GM19239 (cell line): ENCODE measurements at places on chromosomes 5 and 9.

DNA sequence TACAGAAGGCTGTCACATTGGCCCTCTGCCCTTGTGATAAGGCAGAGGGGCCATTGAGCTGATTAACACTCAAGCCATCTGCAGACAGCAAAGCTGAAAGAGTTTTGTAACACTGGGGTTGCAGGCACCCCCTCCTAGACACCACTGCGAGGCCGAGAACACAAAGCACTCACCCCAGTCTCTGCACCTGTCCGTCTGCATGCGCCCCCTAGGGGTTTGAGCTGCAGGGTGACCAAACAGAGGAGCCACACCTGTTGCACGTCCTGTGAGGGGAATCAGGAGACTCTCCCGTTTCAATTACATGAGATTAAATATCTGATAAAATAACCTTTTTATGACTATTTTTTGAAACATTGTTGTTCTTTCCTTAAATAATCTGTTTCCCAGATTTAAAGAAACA is 1180.4 kb downstream of the CDH9 start:
- no peak for DNase-seq

DNA sequence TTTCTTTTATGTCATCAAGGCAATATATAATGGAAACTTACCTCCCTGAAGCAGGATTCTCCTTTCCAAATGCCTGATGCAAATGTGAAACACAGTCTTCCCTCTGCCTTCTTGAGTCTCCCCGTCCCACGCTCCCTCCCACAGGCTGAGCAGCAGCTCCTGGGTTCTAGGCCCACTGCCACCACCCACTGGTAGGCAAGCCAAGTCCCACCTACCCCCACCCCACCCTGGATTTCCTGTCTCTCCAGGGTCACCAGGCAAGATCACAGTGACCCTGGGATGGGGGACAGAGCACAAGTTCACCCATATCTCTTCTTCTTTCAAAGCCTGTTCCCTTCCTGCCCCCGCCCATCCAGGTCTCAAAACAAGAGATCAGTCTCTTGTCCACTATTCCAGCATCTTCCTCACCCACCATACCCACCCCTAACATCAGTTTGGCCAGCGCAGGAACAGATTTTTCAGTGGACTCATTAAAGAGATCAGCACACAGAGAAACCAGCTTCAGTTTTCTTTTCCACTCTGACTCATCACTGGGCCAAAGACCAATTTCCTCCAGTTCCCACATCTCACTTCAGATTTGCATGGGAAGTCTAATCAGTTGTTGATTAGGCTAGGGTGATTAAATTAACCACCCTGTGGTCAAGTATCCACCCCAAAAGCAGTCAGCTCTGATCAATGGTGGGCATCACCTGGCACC is 151.5 kb downstream of the ACTL7B start:
- DNase-seq, result no peak

DNA sequence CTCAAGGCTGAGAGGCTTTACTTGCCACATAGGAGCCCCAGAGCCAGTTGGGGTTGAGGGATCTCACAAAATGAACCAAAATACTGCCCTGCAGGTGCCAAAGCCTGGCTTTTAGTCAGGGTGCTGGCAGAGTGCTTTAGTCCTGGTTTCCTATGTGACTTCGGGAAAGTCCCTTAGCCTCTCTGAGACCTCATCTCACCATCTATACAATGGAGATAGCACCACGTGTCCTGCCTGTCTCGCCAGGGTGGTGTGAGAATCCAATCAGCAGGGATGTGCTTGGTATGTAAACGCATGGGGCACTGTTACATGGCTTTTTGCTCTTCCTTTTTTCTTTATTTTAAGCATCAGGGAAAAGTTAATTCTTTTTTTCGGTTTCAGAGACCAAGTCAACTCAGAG is 68.3 kb downstream of the SHB start:
- DNase-seq, result no peak

GRCh38 chr9:96126321-96126881 is 175.6 kb downstream of the HSD17B3 start:
- DNase-seq, result no peak

DNA sequence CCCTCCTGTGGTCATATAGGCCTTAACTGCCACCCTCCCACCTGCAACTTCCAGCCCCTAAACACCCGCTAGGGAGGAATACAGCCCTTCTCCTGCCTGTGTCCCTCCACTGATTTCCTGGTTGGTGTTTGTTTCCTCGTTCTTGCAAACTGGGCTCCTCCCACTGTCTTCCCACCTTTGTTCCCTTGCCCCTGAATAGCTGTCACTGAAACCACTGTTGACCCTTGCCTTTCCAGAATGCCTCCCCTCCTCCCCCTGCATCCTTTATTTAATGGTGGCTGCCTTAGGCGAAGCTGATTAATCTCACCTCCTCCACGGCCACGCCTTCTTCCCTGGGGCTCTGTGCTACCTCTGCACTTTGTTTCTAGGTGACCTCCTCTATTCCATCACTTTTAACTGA is 626.7 kb downstream of the BNC2 start:
- DNase-seq, result no peak

DNA sequence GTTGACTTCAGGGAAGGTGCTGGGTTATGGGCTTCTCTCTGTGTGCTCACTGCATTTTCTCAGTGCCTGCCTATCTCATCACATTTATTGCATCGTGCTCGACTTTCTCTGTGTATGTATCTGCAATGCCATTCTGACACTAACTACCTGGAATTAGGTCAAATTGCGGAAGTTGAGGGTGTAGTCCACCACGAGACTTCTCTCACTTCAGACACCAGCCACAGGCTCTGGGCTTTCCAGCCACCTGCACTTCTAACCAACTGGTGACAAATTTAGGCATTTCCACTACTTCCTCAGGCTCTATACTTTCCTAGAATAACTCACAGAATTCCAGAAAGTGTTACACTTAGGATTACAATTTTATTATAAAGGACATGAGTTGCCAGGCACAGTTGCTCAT is 188.6 kb upstream of the ZNF608 start:
- DNase-seq, result no peak

- peak; percentile 29 for DNase-seq
These were observed 164.0 kb downstream of the TTC39B start for GRCh38 chr9:15142878-15143534.

DNA sequence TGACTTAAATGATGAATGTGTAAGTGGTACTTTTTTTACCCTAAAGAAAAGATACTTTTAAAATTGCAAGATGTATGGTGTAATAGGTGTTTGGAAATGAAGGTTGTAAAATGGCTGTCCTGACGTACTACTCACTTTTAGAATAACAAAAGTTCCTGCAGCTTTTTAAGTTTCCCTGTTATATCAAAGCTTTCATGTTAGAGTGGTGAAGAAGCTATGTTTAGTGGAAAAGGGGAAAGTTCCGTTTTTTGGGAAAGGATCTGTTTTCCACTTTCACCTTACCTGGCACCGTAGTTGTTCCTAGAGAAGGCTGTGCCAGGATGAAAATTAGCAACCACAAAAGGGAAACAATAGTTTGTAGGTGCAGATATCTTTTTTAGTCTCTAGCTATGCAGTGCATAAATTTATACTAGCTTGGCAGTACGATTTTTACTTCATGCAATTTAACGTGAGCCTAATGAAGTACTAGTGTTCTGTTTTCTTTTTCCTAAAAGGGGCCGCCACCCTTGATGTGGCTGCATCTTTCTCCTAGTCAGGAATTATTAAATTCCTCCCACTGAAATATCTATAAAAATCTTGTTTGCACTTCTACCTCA is 1.3 kb downstream of the TNPO1 start:
- no peak for DNase-seq

GRCh38 chr5:102216678-102217077 is 79.4 kb downstream of the SLCO4C1 start:
- DNase-seq, result no peak

- no peak for DNase-seq
These were observed 84.7 kb upstream of the TNFSF8 start for GRCh38 chr9:115015018-115015635.

DNA sequence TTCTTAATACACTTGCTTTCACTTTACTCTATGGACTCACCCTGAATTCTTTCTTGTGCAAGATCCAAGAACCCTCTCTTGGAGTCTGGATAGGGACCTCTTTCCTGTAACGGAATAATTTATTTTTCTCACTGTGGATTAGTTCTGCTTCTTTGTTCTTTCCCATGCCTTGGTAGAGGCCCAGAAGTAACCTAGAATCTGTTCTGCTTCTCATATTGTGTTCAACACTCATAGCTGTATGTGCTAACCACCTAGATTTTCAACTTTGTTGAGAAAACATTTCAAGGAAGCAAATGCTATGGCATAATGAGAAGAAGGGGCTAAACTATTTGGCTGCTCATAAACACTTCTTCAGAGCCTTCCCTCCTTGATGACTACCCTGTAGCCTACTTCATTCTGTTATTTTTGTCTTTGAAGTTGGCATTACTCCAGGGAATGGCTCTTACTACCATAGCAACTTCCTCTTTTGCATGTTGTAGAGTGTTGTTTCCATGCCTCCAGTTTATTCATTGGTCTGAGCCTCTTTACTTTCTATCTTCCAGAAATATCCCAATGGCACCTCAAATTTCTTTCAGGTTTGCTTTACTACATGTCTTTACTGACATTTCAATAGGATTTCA is 74.3 kb downstream of the KIAA0825 start:
- DNase-seq, result no peak
